Cerebellar nuclear complex (tissue), 1 donor: ENCODE measurements at places on chromosomes 1 and 21.

GRCh38 chr1:236045771-236046170 is 19.1 kb downstream of the NID1 start:
- DNase-seq, result no peak

- DNase-seq, result no peak
These were observed 178.4 kb downstream of the USP25 start for GRCh38 chr21:15908187-15908586.

GRCh38 chr21:32083197-32083596 is 195.7 kb downstream of the MIS18A start:
- no peak for DNase-seq

DNA sequence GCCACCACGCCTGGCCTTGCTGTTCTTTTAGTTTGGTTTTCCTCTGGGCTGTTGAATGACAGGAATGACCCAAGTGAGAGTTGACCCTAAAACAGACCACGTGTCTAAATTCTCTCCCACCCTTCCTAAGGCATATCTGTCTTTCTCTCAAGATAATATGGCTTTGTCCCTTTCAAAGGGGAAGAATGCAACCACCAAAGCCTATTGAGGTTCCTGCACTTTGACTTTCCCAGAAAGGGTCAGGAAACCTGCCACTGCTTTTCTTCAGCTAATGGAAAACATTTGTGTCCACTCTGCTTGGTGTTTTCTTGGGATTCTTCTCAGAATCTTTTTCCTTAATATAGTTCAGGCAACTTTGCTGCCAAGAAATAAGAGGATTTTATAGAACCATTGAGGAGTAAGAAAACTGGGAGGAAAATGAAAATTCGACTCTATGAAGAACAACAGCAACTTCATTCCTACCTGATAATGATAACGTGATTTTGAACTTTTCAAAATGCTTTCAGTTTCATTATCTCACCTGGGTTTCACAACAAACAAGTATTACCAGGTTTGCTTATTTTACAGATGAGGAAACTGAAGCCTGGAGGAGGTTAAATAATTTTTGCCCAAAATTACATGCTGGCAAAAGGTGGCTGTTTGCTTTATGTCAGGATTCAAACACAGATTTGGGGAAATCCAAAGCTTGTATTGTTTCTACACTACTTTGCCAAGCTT is 6.9 kb downstream of the PLPP3 start:
- no peak for DNase-seq

GRCh38 chr1:13699936-13700520 is at the start of gene PRDM2:
Gene PRDM2, plus strand, starts transcription at chr1:13700188. Its CDS starts 15,418 bp downstream, at chr1:13715606.
- no peak for DNase-seq

- no peak for DNase-seq
These were observed 56.9 kb downstream of the SEC16B start for GRCh38 chr1:177912991-177913390.

DNA sequence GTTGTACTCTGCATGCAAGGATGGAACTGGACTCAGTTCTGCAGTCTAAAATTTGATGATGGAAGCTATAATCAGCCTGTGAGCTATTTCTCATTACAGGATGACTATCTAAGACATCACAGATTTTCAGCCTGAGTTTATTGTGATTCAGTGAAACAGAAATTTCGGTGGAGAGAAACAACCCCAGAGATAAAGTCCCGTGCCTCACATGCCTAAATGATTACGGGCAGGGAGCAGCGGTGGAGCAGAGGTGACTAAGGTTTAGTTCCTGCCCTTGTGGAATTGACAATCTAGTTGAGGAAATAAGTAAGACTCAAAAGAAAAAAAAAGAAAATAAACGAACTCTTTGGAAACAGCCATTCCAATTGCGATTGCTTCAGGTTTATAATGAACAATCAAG is 96.9 kb downstream of the GRIK3 start:
- DNase-seq, result no peak

DNA sequence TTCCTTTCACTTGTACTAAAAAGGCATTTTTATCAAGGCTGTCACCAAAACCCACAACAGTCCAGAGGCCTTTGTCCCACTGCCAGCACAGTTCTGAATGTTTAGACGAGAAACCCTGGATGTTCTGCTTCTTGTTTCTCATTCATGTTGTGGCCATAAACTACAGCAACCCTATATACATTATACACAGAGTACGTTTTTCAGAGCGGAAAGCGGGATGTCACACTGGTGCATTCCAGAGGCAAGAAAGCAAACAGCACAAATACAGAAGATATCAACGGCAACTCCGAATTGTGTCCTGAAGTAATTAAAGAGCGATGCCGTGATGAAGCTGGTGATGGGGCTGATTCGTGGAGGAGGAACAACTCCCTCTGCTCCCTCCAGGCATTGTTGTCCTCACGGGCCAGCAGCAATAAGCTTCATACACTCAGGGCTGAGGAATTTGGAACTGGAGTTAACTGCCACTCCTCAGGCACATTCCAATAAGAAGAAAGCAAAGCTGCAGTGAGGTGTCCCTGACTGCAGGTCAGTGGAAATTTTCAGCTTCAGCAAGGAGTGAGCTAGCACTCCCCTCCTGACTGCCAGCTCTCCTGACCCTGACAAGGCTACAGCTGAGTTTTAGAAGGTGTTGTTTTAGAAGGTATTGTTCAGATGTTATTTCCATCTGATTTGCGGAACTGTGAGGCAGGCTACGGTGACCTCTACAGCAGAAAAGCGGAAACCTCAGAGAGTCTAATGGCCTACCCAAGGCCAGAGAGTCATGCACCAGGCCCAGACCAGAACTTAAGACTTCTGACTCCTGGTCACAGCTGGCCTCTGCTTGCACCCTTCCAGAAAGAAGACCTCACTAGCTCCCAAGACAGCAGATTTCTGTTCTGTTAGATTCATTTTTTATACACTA is 149.0 kb downstream of the TGFBR3 start:
- no peak for DNase-seq

DNA sequence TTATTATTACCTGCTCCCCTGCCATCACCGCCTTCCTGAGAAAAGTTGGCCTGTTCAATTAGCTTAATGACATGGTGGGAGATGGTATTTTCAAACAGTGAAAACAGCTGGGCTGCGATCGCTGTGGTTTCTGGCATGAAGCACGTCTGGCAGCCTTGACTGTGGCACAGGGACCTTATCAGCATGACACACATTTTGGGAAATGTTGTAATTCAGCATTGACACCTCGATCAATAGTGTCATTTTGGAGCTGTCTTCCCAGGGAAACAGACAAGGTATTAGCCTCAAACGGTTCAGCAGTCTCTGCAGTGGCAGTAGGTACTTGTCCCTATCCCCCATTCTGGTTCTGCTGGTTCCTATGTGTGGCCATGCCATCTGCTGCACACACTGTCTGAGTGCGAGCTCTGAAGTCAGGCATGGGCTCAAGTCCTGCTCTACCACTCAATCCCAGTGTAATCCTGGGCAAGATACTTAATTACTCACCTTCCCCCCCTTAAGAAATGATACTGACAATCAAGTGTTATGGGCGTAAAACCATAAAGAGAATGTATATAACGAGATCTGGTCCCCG is 154.5 kb upstream of the KCND3 start:
- DNase-seq, result no peak

- no peak for DNase-seq
These were observed 6.2 kb downstream of the PTPRF start for GRCh38 chr1:43536864-43537358.

DNA sequence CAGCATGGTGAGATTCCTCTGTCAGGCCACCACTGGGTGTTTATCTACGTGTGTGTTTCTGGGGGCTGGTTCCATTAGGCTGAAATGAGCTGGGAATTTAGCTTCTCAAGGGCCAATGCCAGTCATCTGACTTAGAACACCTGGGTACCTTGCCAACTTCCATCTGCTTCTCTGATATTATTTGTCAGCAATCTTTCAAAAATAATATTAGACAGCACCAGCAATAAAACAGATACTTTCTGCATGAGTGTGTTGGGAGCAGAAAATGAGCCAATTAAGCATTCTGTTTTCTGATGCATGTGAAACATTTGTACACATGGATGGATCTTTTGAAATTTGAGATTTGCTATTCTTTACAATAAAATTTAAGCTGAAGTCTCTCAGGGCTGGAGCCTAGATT is 124.1 kb downstream of the RYR2 start:
- DNase-seq, result peak; percentile 18

DNA sequence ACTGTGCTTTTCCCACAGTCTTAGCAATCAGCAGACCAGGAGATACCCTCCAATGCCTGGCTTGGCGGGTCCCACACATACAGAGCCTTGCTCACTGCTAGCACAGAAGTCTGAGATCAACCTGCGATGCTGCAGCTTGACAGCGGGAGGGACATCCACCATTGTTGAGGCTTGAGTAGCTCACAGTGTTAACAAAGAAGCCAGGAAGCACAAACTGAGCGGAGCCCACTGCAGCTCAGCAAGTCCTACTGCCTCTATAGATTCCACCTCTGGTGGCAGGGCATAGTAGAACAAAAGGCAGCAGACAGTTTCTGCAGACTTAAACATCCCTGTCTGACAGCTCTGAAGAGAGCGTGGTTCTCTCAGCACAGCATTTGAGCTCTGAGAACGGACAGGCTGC is 33.4 kb downstream of the MNDA start:
- DNase-seq, result no peak

- DNase-seq, result no peak
These were observed 2.8 kb upstream of the TTC22 start for GRCh38 chr1:54803761-54804470.

GRCh38 chr1:169109561-169110134 is 3.2 kb downstream of the ATP1B1 start:
- DNase-seq, result peak; percentile 8

DNA sequence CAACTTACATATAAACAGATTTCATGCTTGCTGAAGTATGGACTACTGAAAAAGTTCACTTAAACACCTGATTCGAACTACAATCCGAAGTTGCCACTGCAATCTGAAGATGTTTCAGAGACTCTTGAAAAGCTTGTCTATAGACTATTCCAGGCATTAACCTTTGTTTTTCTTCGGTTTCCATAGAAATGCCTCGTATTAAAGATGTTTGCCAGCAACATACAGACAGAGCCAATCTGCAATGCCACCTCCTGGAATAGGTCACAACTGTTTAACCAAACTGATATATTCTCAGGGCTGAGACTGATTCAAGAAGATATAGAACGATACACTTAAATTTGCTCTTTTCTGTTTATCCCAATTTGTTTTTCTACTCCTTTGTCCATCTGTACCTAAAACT is 28.9 kb upstream of the DMRTB1 start:
- no peak for DNase-seq

DNA sequence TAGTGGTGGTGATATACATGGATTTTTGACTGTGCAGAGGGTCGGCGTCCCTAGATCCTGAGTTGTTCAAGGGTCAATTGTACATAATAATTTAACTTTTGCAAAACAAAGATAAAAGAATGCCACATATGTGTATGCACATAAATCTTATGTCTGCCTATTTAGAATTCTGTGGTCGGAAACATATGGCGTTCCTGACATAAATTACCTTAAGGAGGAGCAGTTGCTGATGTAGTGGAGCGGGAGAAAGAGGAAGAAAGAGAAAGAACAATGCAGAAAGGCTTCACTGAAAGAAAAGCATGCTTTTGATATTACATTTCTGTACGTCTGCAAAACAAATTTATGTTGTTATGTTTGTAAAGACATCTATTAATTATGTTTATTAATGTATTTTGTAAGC is 40.0 kb downstream of the S1PR1 start:
- no peak for DNase-seq

GRCh38 chr1:174998569-174999215 is 1.1 kb upstream of the CACYBP start:
- no peak for DNase-seq

DNA sequence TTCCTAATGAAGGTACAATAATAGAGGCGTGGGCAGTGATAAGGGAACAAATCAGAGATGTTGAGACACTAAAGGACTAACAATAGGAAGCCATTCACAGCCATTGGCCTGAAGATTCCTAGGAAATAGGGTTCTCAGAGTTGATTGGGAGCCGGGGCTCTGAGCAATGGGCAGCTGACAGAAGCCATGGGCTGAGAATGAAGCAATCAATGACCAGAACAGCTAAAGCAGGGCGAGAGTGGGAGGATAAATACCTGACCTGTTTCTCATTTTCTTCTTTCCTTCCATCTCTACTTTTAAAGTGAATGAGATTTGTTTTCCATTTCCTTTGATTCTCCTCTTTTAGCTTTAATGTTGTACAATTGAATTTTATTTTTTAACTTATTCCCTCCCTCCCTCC is 774.7 kb upstream of the ADGRL4 start:
- DNase-seq, result no peak
